ENCODE measurements at places on chromosomes 13 and 19.
A peak's percentile ranks its signal among the peaks of the same experiment; 100 is the strongest.

- DNase-seq: no peak
Measured at GRCh38 chr13:78650717-78651083, 8.3 kb downstream of the OBI1 start.

- DNase-seq: no peak
Measured at GRCh38 chr19:15788594-15789270, 1.3 kb downstream of the OR10H5 start.

DNA sequence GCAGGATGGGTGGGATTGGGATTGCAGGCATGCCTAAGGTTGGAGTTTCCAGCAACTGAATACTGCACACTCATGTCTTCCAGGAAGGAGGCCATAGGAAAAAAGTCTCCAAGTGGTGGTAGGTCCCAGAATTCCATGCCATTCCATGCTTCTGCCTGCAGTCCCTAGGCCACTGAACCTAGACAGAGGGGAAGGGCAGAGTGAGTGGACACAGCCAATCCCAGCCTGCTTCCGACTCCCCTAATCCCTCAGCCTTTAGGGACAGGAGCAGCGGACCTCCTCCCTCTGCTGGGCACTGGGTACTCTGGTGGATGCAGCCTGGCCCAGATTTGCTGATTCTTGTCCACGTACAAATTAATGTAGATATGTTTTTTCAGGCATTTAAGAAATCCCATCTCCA lies 17.0 kb downstream of the VSTM2B start:
- DNase-seq: no peak

GRCh38 chr13:110125613-110126272 lies 181.2 kb downstream of the COL4A1 start:
- no peak for DNase-seq

DNA sequence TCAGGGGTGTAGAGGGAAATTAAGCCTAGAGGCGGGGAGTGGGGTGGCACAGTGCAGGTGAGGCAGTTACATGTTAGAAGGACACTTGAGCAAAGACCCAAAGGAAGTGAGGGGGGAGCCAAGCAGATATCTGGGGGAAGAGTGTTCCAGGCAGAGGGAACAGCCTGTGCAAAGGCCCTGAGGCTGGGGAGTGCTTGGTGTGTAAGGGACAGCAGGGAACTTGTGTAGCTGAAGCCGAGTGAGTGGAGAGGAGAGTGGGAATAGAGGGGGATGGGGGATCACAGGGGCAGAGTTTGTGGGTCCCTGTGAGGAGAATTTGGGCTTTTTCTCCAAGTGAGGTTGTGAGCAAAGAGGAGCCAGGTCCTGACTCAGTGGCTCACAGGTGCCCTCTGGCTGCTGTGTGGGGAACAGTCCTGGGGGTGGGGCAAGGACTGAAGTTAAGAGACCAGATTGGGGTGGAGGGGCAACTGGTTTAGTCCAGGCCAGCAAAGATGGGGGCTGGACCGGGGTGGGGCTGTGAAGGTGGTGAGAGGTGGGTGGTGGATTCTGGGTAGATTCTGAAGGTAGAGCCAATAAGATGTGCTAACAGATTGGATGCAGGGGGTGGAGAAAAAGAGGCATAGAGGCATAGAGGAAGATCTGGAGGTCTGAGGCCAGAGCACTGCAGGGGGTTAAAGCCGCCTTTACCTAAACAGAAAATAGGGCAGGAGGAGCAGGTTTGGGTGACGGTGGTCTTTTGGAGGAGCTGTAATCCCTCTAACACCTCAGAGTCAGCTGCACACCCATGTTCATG lies 75.3 kb downstream of the CACNA1A start:
- DNase-seq: peak; percentile 2

DNA sequence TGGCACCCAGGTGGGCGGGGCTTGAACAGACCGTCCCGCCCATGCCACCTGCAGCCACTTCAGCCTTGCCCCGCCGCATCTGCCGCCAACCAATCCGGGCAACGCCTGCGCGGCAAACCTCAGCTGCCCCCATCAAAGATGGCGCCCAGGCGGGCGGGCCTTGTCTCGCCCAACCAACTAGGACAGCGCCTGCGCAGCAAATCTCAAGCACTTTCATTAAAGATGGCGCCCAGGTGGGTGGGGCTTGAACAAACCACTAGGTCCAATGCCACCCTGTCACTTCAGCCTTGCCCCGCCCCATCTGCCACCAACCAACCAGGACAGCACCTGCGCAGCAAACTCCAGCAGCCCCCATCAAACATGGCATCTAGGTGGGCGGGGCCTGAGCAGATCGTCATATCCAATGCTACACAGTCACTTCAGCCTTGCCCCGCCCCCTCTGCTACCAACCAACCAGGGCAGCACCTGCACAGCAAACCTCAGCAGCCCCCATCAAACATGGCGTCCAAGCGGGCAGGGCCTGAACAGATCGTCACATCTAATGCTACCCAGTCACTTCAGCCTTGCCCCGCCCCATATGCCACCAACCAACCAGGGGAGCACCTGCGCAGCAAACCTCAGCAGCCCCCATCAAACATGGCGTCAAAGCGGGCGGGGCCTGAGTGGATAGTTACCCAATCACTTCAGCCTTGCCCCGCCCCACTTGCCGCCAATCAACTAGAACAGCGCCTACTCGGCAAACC lies 1.4 kb downstream of the PEG3 start:
- no peak for DNase-seq

- no peak for DNase-seq
Measured at GRCh38 chr13:29905845-29906244, 55.4 kb upstream of the UBL3 start.

- no peak for DNase-seq
Measured at GRCh38 chr13:94192431-94192975, 287.0 kb downstream of the DCT start.

- DNase-seq: no peak
Measured at GRCh38 chr13:31377946-31378345, 178.2 kb downstream of the B3GLCT start.

DNA sequence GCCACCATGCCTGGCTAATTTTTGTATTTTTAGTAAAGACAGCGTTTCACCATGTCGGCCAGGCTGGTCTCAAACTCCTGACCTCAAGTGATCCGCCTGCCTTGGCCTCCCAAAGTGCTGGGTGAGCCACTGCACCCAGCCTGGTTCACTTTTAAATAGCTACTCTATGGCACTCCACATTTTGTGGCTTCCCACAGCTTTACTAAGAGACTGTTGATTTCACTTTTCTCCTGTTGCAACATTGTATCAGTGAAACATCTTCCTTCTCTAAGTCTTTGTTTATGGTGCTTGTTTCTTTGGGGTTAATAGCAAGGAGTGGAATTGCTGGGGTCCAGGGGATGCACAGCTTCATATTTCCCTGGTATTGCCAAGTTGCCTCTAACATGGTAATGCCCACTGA lies 12.3 kb downstream of the TMEM38A start:
- no peak for DNase-seq

GRCh38 chr13:32881777-32882145 lies 134.5 kb upstream of the KL start:
- no peak for DNase-seq

GRCh38 chr19:28136796-28137195 lies 1076.2 kb downstream of the UQCRFS1 start:
- DNase-seq: no peak

DNA sequence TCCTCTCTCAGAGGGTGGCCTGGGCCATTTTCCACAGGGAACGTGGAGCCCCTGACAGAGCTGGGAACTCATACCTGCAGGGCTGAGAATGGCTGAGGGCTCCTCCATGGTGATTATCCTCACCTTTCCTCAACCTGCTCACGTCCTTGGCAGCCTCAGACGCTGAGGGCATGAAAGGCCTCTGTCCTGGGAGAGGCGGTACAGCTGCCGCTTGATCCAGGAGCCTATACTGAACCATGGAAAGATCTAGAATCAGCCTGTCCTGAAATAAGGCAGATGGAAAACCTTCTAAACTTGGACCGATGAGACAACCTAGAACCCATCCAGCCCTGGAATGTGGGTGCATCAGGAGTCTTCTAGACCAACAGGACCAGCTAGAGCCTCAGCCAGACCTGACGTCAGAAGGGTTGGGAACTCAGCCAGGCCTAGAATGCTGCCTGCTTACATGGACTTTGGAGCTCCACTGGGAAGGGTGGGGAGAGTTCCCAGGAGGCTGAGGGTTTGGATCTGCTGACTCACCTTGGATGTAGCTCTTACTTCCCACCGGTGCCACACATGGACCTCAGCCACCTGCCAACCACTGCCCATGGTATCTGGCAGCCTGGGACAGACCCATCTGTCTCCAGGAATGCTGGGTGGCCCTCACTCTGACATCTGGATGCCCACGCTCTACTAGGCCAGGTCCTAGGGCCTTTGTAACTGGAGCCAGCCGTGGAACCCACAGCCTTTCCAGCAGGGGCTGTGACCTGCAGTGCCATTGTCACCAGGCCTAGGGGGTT lies 7.5 kb downstream of the KCTD15 start:
- no peak for DNase-seq

DNA sequence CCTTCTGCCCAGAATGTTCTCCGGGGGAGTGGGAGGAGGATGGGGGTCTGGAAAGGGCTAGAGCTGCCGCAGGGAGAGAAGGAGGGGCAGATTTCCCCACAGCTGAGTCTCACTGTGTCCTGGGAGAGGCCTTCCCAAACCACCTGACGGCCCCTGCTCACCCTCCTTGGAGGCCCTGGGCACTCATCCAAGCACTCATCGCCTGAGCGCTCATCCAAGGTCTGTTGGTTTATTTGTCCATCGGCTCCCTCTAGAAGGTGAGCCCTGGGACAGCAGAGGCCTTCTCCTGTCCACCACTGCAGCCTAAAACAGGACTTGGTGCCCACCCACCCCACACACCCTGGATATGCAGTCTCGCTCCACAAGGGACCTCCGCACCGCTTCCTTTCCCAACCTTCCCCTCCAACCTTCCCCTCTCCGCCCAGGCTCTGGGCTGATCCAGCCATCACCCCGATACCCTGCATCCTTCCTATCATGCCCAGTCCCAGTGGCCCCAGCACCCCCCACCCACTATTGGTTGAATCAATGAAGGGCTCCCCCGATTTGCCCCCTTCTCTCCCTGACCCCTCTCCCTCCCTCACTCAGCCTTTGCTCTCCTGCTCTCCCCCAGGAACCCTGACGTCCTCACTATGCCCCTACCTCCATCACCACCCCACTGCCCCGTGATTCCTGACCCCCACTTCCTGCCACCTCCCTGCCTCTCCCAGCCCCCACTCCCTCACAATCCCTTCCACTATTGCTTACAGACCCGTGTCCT lies 1.7 kb downstream of the UBXN6 start:
- no peak for DNase-seq

- DNase-seq: no peak
Measured at GRCh38 chr19:31058676-31059340, 290.4 kb downstream of the TSHZ3 start.

DNA sequence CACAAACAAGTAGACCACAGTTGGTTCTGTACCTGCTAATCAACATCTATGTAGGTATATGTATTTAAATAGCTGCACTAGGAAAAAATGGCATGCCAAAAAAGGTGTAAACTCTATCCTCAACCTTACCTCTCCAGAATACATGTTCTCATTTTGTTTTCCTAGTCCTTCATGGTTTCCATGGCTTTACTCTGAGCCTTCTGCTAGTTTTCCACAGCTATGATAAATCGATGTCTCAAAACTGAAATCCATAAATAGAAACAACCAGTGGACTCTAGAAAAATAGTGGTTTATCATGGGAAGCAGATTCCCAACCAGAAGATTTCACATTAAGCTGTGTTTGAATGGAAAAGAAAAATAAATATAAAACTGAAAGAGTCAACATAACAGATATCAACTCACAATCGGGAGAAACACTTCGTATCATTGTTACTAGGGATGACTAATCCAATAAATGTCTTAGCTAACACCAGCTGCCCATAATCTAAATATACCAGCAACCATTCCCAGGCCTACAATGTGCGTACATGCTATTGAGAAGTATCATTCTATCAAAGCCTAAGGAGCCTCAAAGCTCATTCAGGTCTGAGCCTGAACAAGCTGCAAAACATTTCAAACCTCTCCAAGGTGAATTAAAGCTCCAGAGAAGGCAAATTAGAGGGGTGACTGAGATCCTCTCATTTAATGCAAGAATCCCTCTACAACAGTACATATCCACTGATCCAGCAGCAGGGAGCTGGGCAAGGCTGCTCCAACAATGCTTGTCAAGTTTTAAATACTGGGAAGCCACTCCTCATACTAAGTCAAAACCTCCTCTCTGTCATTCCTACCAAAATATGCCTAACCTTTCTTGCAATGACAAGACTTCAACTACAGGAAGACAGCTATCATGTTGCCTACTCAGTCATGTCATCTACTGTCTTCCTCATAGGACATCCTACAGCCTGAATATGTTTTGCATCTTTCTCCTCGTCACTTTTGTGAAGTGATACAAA lies 90.2 kb downstream of the KCTD12 start:
- DNase-seq: no peak

GRCh38 chr13:40680659-40681323 lies 14.3 kb upstream of the FOXO1 start:
- no peak for DNase-seq

DNA sequence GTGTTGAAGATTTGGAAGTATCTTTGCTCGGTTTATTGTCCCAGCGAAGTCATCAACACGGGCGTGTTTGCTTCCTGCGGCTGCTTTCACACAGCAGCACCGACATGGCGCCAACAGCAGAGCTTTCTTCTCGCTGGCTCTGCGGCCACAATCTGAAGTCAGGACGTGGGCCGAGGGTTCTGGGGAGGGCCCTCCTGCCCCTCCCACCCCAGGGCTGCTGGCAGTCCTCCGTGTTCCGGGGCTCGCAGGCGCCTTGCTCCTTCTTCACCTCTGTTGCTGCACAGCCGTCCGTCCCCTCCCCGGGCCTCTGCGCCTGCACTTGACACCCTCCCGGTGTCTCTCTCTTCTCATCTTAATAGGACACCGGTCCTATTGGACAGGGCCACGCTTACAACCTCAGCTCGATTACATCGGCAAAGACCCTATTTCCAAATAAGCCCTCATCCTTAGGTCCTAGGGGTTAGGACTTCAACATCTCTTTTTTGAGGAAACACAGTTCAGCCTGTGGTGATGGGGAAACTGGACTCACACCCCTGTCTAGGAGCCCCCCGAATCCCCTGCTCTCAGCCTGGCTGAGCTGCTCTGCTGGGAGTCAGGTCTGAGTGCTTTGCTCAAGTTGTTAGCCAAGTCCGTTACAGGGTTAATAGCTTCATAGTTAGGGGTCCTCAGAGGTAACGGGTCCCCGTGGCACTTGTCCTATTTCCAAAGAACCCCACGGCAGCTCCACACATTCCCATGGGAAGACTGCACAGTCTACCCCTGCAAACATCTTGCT lies 2.7 kb upstream of the TEX29 start:
- no peak for DNase-seq

GRCh38 chr13:40897053-40897452 lies 107.6 kb downstream of the SLC25A15 start:
- DNase-seq: no peak

- no peak for DNase-seq
Measured at GRCh38 chr13:46154136-46154801, 27.7 kb downstream of the LCP1 start.

GRCh38 chr19:14809272-14810057 lies 25.5 kb downstream of the OR7A5 start:
- DNase-seq: no peak

- no peak for DNase-seq
Measured at GRCh38 chr13:31946091-31946770, 85.3 kb upstream of the FRY start.

GRCh38 chr13:84352946-84353345 lies 470.7 kb upstream of the SLITRK1 start:
- no peak for DNase-seq
